ENCODE measurements at places on chromosomes 7 and 10.
A peak's percentile ranks its signal among the peaks of the same experiment; 100 is the strongest.

DNA sequence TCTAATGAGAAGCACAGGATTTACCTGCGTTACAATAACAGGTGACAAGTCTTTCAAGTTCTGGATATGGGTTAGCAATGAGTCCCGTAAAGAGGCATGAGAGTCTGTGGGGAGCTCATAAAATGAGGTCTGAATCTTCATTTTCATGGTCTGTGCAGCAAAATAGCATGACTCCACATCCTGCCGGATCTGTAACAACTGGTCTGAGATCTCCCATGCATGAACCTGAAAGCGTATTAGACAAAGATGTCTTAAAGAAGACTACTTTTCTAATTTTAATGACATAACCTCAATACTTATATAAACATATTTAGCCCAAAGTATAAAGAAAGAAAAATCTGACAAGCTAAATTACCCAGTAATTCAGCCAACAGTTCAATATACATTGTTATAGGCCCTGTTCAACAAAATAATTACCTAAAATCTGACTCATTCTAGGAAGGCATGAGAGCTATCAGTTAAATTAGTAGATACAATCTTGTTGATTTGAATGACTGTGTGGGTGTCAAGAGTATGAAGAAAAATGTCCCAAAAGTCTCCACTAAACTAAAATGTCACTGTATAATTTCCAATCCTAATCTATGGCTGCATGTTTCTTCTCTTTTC, 36.9 kb downstream of the TNPO3 start:
- DNase-seq, result no peak

GRCh38 chr10:57706016-57706415, 561.7 kb downstream of the IPMK start:
- DNase-seq, result no peak

- no peak for DNase-seq
Observed at GRCh38 chr10:105063796-105064195, 422.7 kb downstream of the SORCS3 start.

- DNase-seq, result no peak
Observed at GRCh38 chr10:31936933-31937332, 8.3 kb upstream of the ARHGAP12 start.

DNA sequence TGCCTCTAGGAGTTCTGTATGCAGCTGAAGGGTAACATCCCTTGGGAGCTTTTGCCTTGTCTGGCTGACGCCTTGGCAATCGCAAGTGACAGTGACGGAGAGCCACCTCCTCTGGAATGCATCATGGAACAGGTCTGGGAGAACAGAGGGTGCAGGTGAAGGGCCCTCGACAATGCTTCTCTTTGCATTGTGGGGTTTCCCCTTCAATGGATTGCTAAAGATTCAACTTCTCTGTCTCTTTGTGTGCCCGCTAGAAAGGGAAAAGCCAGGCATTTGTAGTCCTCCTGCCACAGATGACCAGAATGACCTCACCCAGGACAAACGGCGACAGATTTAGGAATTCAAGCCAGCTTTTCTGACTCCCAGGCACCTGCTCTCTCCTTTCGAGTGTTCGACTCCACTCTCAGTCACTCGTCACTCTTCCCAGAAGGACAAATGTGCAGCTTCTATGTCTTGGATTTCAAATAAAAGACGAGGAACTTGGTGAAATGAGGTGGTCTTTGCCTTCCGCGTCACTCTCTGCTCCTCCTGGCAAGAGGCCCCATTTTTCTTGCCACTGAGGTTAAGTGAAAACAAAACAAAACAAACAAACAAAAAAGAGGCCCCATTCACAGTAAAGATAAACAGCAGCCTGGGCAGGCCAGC, 26.1 kb downstream of the IL2RA start:
- DNase-seq, result no peak

DNA sequence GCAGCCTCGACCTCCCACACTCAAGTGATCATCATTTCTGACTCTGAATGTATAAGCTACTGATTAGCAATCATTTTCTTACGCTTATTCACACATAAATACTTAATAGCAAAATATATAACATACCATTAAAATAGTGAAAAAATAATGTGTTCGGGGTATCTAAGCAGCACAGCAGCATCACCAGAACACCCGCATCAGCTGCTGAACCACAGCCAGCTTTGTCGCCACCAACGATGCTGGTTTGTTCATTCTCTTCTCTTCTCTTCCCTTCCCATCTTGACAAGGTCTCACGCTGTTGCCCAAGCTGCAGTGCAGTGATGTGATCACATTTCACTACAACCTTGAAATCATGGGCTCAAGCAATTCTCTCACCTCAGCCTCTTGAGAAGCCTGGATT, 425.1 kb upstream of the LRGUK start:
- no peak for DNase-seq

- DNase-seq, result no peak
Observed at GRCh38 chr7:127873151-127873550, 158.1 kb downstream of the LRRC4 start.

GRCh38 chr7:30133736-30134610, 813 bp upstream of the MTURN start:
- peak; percentile 12 for DNase-seq

DNA sequence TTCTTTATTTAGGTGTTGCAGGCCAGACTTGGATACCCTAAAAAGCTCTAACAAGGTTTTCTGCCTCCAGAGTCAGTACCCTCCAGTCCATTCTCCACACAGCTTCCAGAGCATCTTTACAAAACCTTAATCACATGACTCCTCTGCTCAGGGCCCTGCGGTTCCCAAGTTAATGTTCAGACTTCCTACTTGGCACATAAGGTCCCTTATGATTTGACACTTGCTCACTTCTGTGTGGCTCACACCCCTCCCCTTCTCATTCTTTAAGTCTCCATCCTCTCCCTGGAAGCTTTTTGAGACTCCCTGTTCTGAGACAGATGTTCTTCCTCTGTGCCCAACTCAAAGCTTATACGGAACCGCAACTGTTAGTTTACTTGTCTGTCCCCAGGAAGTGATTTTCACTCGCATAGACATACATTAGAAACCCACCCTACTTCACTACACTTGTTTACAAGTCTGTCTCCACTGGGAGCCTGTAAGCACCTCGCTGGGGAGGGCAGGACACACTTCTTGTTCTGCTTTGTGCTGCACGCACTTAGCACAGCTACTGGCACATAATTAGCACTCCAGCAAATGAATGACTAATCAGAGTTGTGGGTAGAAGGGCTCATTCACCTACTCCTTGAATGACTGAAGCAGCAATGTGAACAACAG, 154.3 kb upstream of the LAMB4 start:
- DNase-seq, result no peak

GRCh38 chr7:103773726-103774125, 215.7 kb downstream of the RELN start:
- DNase-seq, result no peak

- peak; percentile 83 for DNase-seq
Observed at GRCh38 chr7:97446361-97446760, 285.5 kb upstream of the TAC1 start.

DNA sequence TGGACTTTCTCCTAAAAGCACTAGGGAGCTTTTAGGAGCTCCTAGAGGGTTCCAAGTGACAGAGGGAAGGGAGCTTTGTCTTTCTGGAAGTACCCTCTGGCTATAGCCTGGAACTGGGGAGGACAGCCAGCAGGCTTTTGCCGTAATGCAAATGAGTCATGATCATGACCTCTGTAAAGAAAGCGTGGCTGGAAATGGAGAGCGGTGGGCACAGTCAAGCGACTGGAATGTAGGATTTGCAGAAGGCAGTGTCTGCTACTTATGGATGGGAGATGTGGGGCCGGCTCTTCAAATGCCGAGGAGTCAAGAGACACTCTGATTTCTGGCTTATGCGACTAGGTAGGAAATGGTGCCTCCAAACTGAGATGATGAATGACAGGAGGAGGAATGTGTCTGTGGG, 34.6 kb upstream of the PLPP4 start:
- no peak for DNase-seq

- no peak for DNase-seq
Observed at GRCh38 chr10:28552775-28553174, 19.9 kb downstream of the WAC start.

- no peak for DNase-seq
Observed at GRCh38 chr10:121339114-121339513, 259.1 kb downstream of the FGFR2 start.

- no peak for DNase-seq
Observed at GRCh38 chr10:80614576-80615416, 77.1 kb downstream of the SH2D4B start.

GRCh38 chr7:77415823-77416620, at the start of gene GSAP:
Gene GSAP, minus strand, starts transcription at chr7:77416349. Its CDS starts 28 bp downstream, at chr7:77416321.
- DNase-seq, result no peak

DNA sequence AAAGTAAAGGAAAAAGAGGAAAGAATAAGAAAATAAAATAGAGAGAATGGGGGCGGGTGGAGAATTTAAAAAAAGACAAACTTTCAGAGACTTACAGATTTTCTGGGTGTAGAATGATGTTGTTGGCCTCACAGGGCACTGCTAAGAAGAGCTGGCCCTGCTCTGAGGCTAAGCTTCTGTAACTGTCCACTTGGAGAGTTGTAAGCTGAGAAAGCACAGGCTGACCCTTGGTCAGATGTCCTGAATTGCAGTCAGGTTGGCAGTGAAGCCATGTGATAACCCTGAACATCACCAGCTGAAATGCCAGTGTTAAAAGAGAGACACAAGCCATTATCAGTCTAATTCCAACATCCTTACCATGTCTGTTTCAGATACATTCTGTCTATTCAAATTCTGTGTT, 272.1 kb upstream of the SORCS1 start:
- DNase-seq, result no peak

DNA sequence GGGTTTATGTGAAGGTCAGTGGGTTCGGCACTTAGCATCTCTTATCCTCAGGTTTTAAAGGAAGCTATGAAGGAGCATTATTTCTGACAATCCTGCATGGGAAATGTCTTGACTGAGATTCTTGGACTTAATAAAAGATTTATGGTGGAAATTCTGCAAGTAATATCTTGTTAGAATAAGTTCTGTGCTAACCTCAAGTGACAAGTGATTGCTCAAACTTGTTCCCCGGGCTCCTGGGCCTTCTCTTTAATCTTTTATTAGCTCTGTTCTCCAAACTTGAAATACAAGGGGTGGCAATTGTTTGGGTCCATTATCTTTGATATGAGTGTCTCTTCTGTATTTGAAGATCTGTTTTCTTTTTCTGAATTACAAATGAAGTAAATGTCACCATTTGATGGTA, 140.6 kb upstream of the CTBP2 start:
- no peak for DNase-seq

DNA sequence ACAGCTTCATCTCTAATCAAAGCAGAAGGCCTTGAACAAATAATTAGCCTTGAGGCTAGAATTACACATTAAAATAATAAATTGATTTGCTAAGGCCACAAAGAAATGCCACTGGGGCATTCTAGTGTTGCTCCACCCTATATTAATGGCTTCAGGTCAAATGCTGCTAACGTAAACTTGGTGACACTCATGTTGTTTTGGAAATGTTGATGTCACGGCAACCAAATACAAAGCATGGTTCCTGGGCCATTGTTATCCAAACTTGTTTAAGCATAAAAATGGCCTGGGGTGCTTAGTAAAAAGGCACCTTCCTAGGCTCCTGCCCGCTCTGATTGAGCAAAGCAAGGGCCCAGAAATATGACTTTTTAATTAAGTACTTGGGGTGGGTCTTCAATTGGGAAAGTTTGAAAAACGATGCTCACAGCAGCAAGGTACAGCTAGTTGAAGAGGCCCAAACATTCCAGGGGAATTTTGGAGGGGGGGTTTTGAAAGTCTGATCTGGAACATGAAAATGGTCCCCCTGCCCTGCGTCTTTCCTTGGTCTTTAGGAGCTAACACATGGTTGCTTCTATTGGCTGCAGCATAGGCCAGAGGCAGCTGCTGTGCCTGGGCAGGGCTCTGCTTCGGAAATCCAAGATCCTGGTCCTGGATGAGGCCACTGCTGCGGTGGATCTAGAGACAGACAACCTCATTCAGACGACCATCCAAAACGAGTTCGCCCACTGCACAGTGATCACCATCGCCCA, 67.8 kb downstream of the ABCC2 start:
- no peak for DNase-seq

DNA sequence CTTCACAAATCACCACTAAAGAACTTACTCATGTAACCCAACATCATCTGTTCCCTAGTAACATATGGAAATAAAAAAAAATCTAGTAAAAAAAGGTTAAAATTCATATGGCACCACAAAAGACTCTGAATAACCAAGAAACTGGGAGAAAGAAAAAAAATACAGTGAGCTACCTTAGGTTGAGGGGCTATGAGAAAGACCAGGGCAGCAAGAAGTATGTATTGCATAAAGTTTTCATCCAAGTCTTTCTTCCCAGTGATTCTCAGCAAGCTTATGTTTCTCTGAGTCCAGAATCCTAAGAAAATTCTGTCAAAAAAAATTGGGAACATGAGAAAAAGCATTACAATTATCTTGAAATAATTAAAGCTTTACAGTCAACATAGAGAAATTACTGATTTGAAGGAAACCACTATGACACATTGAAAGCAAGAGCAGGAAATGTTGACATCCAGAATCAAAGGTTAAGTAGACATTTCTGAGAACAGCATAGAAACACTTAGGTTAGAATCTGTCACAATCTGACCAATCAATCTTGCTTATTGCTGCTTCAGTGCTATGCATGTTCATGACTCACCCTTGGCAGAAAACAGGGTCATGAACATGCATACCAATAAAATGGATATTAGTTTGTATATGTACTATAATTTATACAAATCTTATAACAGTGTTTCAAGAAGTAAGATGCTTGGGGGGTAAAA, 494.0 kb upstream of the POT1 start:
- no peak for DNase-seq
